ENCODE measurements at places on chromosomes 3 and 15. TPM values are rescaled to one million over a fixed set of nuclear protein-coding genes. Genes with fewer than 3 reads are reported as not detected.

DNA sequence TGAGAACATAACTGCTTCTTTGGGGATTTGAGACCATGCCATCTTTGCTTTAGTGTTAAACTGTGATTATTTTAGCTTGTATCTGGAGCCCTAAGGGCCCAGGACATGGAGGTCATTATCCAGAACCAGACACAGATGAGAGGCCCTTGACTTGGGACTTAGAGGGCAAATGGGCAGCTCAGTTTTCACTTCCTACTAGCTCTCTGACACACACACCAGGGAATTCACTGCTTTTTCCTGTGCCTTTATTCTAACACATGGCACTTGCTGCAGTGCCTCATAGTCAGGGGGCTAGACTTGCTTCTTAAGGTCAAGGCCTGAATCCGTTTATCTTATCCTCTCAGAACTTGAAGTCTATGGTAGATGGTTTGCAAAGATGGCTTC lies 33.3 kb downstream of the AMOTL2 start:
- no peak for DNase-seq

GRCh38 chr15:48388016-48388851 lies 57.0 kb downstream of the DUT start:
- peak; percentile 35 for DNase-seq

GRCh38 chr3:119613201-119613600 lies 15.5 kb downstream of the PLA1A start:
- no peak for DNase-seq

GRCh38 chr3:131028844-131029243 lies 2.2 kb downstream of the NEK11 start:
- DNase-seq = no peak

GRCh38 chr15:25879438-25879837 lies 16.3 kb upstream of the ATP10A start:
- no peak for DNase-seq

DNA sequence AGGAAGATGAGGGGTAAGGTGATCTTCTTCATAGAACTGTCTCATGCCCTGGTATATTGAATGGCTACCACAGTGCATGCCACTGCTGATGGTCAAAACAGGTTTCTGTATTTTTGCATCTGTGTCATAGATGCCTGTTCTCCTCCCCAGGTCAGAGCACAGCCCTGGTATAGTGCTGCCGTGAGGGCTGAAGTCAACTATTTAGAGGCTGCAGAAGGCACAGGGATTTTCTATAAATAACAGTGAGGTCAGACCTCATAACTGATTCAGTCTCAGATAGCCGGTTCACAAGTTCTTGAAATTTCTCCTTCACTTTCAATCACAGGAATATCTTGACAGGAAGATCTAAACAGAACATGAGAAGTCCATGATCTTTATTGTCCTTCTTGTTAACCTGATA lies 99.2 kb upstream of the NUDT16 start:
- DNase-seq = no peak

DNA sequence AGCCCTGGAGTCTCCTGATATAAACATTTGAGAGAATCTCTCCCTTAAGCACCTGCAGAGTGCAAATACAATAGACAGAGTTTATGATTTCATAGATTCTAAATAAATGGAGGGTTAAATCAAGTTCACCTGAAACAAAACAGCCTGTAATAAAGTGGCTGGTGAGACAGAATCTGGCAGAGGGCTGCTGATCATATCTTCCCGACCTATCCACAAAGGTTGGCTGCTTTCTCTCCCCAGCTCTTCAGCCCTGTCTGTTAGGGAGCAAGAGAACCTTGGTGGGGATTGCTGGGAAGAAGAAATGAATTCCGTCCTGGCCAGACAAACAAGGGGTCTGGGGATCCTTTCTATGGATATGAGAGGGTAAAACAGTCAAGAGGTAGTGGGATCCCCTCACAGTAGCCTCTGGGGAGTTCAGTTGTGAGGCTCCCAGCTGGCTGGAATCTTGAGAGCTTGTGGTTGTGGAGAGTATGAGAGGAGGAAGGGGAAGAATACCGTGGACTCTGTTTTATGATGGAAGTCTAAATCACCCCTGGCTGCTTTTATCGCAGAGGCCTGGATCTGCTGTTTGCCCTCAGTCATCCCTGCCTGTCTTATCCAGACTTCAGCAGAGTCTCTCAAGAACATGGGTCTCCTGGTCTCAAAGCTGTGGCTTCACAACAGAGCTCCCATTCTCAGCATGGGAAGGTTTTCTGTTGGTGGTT lies 451.3 kb downstream of the NTRK3 start:
- DNase-seq = no peak

DNA sequence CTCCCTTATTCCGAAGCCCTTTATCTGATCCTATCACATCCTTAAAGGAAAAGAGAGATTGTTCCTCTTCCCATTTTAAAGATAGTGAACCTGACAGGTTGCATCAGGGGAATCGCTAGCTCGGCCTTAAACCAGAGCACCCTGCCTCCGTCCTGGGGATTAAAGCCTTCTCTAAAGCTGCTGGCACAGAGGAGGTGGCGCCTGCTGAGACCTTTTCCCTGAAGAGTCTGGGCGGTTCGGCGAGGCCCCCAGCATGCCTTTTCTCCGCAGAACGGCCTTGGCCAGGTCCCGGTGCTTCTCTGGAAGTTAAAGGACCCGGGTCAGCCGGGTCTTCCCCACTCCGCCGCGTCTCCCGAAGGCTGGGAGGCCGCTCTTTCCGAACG lies 593 bp downstream of the FAM219B start:
- peak; percentile 37 for DNase-seq

DNA sequence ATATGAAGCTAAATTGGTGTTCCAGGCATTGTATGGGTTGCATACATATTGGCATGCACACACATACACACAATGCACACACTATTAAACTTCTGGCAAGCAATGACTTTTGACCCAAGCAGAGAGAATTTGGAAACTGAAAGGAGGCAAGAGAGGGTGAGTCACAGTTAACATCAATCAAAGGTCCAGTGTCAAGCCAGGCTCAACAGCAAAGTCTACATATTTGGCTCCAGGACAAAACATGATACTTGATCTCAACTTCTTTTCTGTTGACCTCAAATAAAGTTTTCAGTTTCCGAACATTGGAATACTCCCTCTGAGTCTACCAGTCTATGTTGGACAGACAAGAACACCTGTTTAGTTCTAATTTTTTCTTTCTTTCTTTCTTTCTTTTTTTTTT lies 28.3 kb downstream of the IL12A start:
- DNase-seq = peak; percentile 43

GRCh38 chr3:165805946-165806561 lies 31.2 kb downstream of the BCHE start:
- peak; percentile 1 for DNase-seq

DNA sequence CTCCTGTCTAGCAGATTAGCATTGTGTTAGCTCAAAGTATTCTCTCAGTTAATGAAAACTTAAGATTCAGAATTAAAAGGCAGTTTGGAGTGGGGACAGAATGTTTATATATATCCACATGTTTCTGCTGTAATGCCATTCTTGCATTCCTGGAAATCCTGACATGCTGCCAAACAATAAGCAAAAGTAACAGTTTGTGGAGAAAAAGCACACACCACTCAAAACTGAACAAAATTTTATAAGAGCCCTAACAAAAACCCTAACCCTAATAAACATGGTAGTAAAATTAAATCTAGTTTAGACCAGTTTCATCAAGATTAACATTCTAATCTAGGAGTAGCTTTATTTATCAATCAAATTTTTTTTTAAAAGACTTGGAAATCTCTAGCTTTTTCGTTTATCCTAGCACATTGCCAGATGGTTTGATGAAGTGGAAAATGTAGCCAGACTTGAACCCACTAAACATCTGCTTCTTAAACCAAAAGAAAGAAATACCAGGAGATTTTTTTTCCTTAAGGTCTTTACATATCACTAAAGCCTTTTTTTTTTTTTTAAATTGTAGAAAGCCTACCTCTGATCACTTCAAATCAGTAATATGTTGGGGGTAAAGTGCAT lies 3.7 kb downstream of the TCAIM start:
- DNase-seq = no peak

GRCh38 chr3:148238421-148238821 lies 459.3 kb upstream of the AGTR1 start:
- no peak for DNase-seq

DNA sequence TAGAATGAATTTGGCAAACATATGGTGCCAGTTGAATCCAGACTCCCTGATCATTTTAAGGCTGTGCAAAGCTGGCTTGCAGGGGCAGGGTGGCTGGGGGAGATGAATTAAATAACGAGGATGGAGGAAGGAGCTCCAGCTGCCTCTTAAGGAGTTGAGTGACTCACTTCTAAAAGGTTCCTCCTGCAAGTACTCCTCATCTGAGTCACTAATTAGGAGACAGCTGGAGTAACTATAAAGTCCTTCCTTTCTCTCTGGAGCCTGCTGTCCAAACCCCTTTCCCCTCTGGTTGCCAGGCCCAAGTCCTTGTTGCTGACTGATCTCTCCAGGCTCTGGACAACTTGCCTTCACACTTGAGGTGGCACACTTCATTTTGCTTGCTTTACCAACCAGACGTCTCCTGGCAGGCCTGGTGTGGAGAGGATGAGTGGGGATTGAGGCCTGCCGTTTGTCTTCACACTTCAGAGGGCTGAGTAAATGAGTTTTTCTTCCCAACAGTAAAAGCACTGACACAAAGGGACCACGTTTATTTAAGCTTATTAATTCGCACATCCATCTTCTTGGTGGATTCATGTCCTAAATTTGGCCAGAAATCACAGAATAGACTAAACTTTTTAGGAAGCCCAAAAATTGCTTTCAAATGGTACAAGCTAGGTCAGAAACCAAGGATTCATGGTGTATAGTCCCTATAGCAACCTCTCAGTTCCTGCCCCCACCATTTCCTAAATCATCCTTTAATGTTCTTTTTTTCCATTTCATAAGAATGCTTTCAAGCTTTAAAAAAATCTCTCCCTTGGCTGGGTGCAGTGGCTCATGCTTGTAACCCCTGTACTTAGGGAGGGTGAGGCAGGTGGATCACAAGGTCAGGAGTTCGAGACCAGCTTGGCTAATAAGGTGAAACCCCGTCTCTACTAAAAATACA lies 90.5 kb upstream of the MYRIP start:
- no peak for DNase-seq

DNA sequence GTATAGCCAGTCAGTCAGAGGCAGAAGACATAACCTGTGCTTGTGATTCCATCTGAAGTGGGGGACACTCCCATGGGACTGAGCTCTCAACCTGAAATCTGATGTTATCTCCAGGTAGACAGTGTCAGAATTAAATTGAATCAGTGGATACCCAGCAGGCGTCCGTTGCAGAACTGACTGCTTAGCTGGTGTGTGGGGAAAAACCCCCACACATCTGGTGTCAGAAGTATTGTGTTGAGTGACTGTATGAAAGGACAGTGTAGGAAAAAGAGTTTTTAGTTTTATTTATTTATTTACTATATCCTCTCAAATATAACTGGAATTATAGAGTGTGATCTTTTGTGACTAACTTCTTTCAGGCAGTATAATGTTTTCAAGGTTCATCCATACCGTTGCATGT lies 10.4 kb downstream of the KPNA4 start:
- no peak for DNase-seq

DNA sequence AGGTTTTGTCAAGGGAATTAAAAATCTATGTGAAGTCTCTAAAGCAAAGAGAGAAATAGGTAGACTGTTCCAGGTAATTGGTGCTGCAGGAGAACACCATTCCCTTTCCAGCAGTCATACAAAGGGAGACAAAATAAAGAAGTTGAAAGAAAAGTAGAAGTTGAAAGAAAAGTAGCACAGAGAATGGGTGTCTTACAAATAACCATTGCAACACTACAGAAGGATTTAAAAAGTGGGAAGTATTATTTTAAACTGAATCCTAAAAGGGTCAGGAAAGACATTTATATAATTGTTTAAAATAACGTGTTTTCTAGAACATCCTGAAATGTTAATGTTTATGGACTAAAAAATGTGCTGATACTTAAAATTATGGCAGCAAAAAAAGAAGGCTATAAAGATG lies 223.8 kb downstream of the RSRC1 start:
- no peak for DNase-seq

- no peak for DNase-seq
Measured at GRCh38 chr3:43236008-43236407, 50.3 kb upstream of the SNRK start.

GRCh38 chr15:64948916-64949315 lies 37.2 kb downstream of the ANKDD1A start:
- no peak for DNase-seq

- no peak for DNase-seq
Measured at GRCh38 chr3:58246148-58247047, 8.8 kb downstream of the ABHD6 start.

DNA sequence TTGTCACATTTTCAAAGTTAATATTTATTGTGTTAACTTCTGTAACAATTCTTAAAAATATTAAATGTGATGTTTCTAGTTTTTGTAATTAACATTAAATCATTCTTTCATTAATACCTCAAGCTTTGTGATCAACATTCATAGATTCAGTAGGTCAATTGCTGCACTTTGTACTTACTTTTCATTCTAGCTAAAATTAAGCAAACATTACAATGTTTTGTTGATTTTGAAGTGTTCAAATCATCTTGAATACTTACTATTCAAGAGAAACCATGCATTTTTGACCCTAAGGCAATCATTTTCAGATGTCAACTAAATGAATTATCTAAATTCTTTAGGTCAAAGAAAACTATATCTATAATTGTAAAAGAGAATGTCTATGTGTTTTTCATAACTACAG lies 933.1 kb downstream of the NAALADL2 start:
- no peak for DNase-seq

DNA sequence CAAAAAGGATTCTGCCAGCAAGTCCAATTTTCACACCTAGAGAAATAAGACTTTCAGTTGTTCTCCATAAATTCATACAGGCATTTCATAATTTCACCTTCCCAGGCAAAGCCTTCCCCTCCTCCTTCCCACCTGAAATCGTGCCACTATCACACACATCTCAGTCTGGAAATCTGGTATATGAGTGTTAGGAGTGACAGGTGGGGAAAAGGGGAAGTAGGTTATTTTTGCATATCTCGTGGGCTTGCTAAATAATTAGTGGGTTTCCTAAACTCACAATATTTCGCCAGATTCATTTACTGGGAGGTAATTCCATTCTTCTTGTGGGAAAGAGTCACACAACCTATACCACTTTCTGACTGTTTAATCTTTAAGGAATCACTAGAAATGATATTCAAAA lies 7.4 kb downstream of the ALDH1A2 start:
- no peak for DNase-seq

GRCh38 chr3:180252683-180253082 lies 215.9 kb upstream of the PEX5L start:
- DNase-seq = no peak

BTLA gene
- not detected for total RNA-seq

GPR160 gene
- total RNA-seq = 5.8 TPM

TFDP2 gene
- total RNA-seq = 91.7 TPM

NTRK3 gene
- total RNA-seq = 0.39 TPM

GPR62 gene
- total RNA-seq = not detected

RTP3 gene
- not detected for total RNA-seq

ASB14 gene
- total RNA-seq = not detected

SFMBT1 gene
- total RNA-seq = 18.3 TPM

Measured in Daoy (cell line).